ENCODE measurements at places on chromosomes 4 and X. TPM values are rescaled to one million over a fixed set of nuclear protein-coding genes. Genes with fewer than 3 reads are reported as not detected.

AR gene
- 18.2 TPM for total RNA-seq

LANCL3 gene
- total RNA-seq = 0.05 TPM

EGF gene
- total RNA-seq = 13.8 TPM

COX7B2 gene
- total RNA-seq = not detected

OTUD6A gene
- total RNA-seq = not detected

PNMA6F gene
- not detected for total RNA-seq

USP26 gene
- not detected for total RNA-seq

TMPRSS11F gene
- not detected for total RNA-seq

ERVMER34-1 gene
- total RNA-seq = 4.5 TPM

OPN1MW2 gene
- not detected for total RNA-seq

GRIA3 gene
- total RNA-seq = 0.54 TPM

MAGEA9 gene
- not detected for total RNA-seq

DSPP gene
- total RNA-seq = not detected

Data from Right ventricle myocardium superior (tissue), 1 donor.